Activated CD4-positive, alpha-beta T cell treated with anti-CD3 and anti-CD28 coated beads, Interleukin-2, amount 50 U/mL, for 16 hours (primary cell): ENCODE measurements at places on chromosomes 12 and 14.

GRCh38 chr12:85329913-85330312, 49.9 kb downstream of the ALX1 start:
- DNase-seq, result no peak

DNA sequence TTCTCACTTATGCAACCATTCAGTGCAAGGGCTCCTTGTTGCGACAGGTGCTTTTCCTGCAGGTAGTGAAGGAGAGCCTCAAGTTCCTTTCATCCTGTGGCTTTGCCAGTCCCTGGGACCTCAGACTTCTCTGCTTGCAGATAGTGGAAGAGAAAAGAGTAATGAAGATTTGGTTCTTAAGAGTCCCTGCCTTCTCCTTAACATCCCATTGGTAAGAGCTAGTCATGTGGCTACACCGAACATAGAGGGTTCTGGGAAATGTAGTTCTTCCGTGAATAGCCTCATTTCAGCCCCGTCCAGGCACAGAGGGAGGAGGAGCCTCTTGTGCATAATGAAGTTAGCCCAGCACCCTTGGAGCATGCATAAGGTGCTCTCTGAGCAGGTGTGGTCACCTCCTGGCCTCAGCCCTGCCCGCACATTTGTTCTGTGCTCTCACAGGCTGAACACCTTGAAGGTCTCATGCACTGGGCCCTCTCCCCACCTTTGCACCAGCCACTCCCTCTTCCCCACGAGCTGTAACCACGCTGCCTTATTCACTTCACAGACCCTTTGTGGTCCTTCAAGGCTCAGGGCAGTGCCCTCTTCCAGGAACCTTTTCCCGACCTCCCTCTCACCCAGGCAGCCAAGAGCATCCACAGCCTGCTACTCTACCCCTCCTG, 134.0 kb downstream of the BCL11B start:
- peak; percentile 26 for DNase-seq

GRCh38 chr14:85093631-85094330, 436.2 kb upstream of the FLRT2 start:
- no peak for DNase-seq

- DNase-seq, result no peak
These were observed 78.5 kb upstream of the RASSF3 start for GRCh38 chr12:64531665-64532334.

DNA sequence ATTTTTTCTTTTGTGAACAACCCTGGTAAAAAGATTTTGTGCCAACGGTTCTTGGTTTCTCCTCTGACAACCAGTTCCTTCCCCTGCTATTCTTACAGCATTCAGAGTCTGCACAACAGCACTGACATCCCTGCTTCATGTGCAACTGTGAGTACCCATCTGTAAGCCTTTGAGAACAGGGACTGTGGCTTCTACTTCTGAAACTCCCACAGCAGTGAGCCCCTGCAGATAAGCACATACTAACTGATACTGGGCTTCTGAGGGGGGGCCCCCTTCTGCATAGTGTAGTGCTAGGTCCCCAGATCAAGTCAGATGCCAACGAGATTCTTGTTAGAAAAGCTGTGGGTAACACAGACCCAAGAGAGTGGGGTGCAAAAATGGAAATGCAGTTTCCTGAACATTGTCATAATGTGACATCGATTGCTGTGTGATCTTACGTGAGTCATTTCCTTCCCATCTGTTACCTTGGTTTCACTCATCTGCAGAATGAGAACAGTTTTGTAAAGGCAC, 11.1 kb upstream of the NINJ2 start:
- DNase-seq, result peak; percentile 97
